ENCODE measurements at places on chromosomes 13 and 19.

- DNase-seq, result no peak
Measured at GRCh38 chr13:94063848-94064247, 415.6 kb downstream of the DCT start.

DNA sequence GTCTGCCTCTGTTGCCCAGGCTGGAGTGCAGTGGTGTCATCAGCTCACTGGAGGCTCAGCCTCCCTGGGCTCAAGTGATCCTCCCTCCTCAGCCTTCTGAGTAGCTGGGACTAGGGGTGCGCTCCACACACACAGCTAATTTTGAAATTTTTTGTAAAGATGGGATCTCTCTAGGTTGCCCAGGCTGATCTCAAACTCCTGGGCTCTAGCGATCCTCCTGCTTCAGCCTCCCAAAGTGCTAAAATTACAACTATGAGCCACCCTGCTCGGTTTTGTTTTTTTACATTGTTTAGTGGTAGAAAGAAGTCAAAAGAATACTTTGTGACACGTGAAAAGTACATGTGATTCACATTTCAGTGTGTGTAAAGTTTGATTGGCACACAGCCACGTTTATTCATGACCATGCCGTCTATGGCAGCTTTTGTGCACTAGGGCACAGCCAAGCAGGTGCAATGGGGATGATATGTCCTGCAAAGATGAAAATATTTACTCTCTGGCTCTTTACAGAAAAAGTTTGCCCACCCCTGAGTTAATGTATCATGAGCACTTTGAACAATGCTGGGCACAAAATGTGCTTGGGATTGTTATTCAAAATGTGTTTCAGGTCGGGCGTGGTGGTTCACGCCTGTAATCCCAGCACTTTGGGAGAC is 16.2 kb upstream of the NFIC start:
- DNase-seq, result no peak

GRCh38 chr19:34118879-34119748 is 53.2 kb upstream of the LSM14A start:
- DNase-seq, result no peak

GRCh38 chr19:8501981-8502380 is 459 bp downstream of the PRAM1 start:
- no peak for DNase-seq

DNA sequence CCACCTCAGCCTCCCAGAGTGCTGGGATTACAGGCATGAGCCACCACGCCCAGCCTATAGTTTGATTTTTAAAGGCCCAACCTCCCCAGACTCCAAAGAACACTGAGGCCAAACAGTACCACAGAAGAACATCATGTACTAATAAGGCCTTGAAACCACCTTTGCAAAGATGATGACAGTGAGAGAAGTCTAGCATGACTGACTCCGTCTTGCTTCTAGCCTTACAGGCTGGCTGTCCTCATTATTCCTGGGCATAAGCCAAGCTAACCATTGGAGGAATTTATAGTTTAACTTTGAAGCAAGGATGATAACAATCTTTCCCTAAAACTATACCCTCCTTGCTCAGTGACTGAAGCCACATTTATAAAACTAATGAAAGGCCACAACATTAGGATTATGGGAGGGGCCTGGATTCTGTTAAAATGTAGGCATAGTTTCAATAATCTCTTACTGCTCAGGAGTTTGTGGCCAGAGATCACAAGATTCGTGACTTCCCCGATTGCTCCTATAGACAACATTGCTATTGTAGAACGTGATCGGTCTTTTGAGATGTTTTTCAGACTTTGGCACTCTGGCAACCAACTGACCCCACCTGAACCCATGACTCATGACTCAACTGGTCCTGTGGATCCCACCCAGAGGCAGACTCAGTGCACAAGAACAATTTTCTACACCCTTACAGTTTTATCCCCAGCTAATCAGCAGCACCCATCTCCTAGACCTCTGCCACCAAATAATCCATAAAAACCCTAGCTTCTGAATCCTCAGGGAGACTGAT is 17.6 kb downstream of the GPR42 start:
- no peak for DNase-seq

DNA sequence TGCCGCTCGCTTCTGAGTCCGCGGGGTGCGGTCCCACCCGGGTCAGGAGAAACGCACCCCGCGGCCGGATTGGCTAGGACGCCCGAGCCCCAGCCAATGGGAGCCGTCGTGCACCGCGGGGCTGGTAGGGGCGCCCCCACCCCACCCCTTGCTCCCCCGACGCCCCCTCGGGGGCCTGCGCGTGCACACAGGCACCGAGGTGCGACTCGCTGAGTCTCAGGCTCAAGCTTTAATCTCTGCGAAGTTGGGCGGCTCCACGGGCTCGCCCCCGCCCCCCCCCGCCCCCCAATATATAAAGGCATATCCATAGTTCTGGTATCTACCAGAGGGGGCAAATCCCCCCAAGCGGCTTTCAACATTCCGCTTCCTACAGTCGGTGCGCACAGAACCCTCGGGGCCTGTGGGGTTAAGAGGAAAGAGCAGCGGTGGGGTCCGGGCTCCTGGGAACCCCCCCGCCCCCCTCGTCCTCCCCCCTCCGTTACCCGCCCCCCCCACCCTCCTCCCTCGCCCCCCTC is at the start of gene COX6B2:
TSS of gene COX6B2 (minus strand) at position 22 of the 515 bp plus-strand sequence. CDS start 198 bp downstream, outside the sequence.
- DNase-seq, result no peak

DNA sequence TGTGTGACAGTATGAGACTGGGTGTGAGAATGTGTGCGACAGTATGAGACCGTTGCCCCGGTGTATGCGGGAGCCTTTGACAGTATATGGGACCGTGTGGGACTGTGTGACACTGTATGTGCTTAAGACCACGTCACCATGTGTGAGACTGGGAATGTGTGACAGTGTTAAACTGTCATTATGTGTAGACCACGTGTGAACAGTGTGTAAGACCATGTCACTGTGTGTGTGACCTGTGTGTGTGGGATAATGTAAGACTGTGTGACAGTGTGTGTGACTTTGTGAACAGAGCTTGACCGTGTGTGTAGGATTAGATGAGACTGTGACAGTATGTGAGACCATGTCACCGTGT is 549 bp downstream of the ZNF583 start:
- no peak for DNase-seq

DNA sequence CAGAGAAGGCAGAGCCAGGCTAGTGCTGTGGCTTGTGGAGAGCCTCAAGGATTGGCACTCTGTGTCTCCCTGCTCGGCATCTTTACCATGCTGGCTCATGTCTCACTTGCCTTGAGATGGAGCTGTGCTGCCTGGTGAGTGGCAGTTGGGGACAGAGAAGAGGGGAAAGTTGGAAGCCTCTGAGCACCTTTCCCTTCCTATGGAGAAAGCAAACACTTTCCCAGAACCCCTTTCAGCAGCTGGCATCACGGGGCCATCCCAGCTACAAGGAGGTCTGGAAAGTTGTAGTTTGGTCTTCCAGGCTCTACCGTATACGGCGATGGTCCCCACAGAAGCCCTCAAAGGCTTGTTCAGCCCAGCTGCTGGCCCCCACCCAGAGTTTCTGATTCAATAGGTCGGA is 58.7 kb downstream of the DPF1 start:
- DNase-seq, result no peak

- DNase-seq, result no peak
Measured at GRCh38 chr19:39341129-39341718, 997 bp upstream of the SAMD4B start.

- DNase-seq, result no peak
Measured at GRCh38 chr13:43441464-43441863, 345.3 kb downstream of the ENOX1 start.

- no peak for DNase-seq
Measured at GRCh38 chr19:3682741-3683404, 17.4 kb downstream of the PIP5K1C start.
